ENCODE measurements at places on chromosomes 6 and 20.

DNA sequence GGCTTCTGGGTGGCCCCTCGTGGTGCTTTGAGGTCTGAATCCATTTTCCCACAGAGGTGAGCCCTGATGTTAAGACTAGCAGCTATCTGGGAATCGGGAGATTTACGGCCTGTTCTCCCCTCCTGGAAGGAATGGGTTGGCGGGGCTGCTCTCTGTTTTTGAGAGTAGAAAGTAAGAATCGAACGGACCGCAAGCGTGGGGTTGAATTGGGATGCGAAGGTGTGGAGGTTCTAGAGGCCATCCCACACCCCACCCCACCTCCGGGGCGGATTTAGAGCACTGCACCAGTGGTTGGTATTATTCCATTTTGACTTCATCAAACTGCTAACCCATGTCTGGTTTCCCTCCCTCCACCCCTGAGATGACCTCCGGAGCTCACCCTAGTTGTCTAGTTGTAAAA lies 11.5 kb downstream of the PYGB start:
- peak; percentile 78 for DNase-seq

- no peak for DNase-seq
Measured at GRCh38 chr6:107328081-107328480, 131.3 kb downstream of the PDSS2 start.

GRCh38 chr20:33859751-33860150 lies 48.6 kb downstream of the CHMP4B start:
- DNase-seq = no peak

DNA sequence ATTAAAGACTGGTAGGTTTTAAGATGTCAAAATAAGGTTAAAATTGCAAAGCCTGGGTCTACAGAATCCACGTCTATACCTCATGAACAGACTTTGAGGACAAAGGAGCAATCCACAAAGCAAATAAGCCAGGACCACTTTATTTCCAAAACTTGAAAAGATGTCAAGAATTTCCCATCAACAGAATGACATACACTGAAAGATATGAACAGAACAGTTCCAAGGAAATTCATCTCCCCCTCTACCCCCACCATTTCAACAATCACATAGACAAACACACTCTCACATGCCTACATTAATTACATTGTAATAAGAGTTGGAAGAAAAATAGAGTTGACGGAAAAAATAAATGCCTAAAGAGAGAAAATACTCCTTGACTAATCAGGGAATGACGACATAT lies 45.2 kb upstream of the NHSL1 start:
- DNase-seq = no peak

DNA sequence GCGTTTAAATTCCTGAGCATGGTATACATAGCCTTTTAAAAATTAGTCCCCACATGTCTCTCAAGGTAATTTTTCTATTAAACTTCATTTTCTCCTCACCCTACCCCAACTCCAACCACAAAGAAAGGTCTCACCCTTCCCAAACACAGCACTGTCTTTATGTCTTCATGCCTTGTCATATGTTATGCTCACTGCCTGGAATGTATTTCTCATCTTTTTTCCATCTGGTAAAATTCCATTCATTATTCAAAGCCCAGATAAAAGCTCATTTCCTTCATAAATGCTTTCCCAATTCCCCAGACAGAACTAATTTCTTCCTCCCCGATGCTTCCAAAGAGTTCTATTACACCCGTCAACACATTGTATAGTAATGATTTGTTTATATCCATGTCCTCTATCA lies 302.0 kb downstream of the ALDH8A1 start:
- no peak for DNase-seq

All from mesenteric fat pad (tissue), 1 donor.